NCI-H1436 (cell line): ENCODE measurements at places on chromosomes 3 and 15.

DNA sequence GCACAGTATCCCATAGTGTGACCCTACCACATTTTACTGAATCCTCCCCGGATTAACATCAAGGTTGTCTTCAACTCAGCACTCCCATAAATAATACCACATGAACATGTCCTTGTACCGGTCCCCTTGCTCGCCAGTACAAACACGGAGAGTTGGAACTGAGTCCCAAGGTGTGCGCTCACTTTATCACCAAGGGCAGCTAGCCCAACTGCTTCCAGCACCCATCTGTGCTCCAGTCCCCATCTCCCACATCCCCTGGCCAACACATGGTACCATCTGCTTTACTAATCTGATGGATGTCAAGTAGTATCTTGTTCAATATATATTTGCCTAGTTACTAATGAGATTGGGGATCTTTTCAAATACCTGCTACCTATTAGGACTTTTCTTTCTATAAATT is 64.7 kb downstream of the ISG20 start:
- no peak for DNase-seq

GRCh38 chr3:55558316-55558715 is 71.2 kb upstream of the WNT5A start:
- no peak for DNase-seq

- no peak for DNase-seq
These were observed 80.7 kb downstream of the KLF13 start for GRCh38 chr15:31407376-31407775.

- DNase-seq = no peak
These were observed 463.1 kb upstream of the GOLIM4 start for GRCh38 chr3:168558728-168559411.

DNA sequence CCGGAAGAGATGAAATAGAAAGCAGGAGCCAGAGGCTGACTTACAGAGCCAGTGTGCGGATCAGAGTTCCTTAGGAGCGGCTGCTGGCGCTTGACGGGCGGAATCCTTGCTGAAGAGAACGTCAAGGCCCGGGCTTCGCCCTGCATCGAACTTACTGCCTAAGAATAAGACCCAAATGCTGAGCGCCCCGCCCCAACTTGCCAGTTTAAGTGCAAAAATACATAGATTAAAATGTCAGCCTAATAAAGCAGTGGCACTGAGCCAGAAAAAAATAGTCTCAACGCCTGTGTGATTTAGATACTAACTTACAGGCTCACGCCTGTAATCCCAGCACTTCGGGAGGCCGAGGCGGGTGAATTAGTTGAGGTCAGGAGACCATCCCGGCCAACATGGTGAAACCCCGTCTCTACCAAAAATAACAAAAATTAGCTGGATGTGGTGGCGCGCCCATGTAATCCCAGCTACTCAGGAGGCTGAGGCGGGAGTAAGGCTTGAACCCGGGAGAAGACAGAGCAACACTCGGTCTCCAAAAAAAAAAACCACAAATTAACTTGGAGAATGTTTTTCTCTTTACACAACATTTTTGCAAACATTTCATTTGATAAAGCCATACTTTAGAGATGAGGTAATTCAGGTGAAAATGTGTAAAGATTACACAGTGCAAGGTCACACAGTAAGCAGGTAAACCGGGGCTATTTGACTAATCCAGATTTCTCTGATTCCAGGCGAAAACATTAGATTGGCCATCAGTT is 1.2 kb upstream of the UBP1 start:
- peak; percentile 46 for DNase-seq

DNA sequence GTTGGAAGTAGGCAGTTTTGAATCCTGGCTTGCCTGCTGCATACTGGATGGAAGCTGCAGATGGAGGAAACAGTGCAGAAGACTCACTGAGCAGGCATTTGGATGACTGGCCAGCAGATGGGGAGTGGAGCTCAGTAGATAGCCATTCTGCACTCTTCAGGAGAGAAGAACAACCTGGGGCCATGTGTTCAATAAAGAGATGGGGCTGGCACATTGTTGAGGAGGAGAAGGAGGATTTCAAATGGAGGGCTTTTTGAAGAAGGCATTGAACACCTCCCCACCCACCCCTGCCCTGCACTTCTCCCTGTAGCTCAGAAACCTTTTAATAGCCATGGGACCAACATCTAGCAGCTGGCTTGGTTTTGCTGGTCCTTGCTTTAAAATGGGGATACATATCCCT is 109.8 kb downstream of the CACNA1D start:
- no peak for DNase-seq

- no peak for DNase-seq
These were observed 445.8 kb upstream of the NAALADL2 start for GRCh38 chr3:174413062-174413912.

- no peak for DNase-seq
These were observed 51.6 kb downstream of the SEMA3G start for GRCh38 chr3:52393131-52393807.

DNA sequence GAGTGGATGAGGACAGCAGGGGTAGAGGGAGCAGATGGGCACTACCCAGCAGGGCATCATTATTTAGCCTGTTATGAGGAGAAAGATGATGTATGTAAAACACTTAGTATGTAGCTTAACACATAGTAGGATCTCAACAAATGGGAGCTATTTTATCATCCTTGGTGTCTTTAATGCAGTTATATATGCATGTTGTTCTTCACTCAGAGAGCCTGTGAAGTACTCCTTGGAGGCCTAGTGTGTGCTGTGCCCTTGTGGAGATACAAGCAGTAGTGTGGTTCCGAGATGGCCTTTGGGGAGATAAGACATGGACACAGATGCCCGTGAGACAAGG is 124.2 kb downstream of the LIPC start:
- no peak for DNase-seq

DNA sequence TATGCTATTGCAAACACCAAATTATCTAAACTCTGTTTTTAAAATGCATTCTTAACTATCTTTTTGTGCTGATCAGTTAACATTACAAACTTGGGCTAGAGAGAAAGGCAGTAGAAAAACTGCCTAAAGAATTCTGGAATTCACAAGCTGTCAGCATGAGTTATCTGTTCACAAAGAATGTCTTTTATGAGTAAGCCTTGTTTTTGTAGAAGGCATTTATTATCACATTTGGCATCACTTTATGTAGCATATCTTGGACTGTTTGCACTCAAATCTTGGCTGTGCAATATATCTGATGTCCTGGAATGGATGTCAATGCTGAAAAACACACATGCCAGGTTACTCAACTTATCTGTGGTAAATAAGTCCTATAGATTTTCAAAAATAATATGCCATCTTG is 15.5 kb upstream of the BCHE start:
- no peak for DNase-seq

DNA sequence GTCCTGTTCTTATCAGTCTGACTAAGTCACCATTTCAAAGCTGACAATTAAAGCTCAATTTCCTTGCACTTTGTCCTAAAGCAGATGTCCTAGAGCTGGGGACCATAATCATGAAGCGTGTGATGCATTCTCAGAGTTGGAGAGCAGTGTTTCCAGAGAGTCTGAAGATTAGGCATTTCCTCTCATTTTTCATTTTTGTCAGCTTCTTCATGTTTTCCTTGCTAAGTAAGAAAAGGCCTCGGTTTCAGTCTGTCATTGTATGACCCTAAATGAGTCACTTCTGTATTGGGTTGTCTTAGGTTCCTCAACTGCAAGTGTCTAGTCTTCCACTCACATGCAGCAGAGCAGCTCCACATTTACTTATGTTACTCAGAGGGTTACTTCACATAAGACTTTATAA is 257.2 kb upstream of the TPRG1 start:
- no peak for DNase-seq

GRCh38 chr3:1953536-1953935 is 145.1 kb upstream of the CNTN4 start:
- DNase-seq = no peak

- DNase-seq = peak; percentile 18
These were observed 17.5 kb upstream of the EIF2B5 start for GRCh38 chr3:184117636-184118035.

- DNase-seq = no peak
These were observed 92.9 kb upstream of the GK5 start for GRCh38 chr3:142318331-142318730.

GRCh38 chr3:21792176-21792575 is 41.2 kb upstream of the ZNF385D start:
- peak; percentile 8 for DNase-seq

DNA sequence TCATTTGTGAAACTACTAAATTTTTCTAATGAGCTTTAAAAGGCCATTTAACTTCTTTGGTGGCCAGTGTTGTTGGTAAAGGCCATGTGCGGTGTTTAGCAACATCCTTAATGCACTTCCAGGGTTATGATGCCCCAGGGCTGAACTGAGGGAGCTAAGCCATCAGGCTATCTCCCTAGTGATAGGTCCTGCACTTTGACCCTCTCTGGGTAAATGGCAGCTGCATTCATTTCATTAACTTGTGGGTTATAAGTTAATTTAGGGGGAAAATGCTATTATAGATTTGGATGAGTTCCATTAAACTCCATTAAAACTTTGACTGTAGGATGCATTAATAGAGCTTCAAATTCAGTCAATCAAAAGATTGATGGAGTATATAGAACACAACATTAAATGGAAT is 366.7 kb upstream of the ZNF717 start:
- no peak for DNase-seq

DNA sequence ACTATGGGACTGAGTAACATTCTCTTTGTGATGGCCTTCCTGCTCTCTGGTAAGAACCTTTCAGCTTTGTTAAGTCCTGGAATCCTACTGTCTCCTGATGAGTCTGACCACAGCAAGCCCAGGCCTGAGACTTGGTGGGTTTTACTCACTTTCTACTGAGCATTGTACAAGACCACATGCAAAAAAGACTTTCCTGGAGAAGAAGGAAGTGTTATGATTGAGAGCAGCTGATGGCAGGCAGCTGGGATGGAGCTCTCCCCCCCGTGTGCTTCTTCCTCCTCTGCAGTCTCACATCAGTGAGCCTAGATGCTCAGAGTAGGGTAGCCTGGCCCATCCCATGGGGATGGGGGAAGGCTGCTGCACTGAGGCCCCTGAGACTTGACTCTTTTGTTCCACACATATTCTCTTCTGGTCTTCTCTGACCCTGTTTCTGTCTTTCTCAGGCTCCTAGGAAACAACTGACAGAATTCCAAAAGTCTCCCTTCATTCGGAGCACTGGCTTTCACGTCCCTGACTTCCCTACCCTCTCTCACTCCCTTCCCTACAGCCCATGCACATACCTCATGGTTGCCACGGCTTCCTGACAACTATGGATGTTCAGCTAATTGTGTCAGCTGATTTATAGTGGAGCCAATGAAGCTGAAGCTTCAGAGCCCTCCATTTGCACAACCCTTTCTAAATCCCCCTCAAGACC is 36.6 kb downstream of the CD86 start:
- no peak for DNase-seq

DNA sequence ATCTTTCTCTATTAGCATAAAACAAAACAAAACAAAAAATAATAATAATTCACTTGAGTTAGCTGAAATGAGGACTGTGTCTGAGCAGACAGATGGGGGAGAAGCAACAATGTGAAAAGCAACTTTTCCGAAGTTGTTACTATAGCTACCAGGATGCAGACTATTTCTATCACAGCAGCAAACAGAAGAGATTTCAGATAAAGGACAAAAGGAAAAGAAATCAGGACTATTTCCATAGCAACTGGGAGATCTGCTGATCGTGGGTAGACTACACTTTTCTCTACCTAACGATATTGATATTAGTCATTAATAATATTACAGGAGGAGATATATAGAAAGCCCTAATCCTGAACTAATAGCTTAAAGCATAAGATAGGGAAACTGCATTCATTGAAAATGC is 321.7 kb downstream of the GABRG3 start:
- DNase-seq = no peak

DNA sequence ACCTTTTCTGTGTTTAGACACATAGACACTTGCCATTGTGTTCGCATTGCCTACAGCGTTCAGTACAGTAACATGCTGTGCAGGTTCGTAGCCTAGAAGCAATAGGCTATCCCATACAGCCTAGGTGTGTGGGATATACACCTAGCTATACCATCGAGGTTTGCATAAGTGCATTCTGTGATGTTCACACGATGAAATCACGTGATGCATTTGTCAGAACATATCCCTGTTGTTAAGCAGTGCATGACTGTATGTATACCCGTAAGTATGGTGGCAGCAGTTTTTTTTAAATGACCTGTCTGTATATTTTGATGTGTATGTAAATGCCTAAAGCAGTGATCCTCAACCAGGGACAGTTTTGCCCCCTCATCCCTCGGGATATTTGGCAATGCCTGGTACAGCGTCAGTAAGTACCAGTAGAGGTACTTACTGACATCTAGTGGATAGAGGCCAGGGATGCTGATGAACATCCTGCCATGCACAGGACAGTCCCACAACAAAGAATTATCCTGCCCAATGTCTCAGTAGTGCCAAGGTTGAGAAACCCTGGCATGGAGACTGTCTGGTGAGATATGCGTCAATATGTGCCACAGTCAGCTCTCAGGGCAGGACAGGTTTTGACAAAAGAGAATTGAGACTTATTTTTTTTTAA is 129.1 kb downstream of the HCN4 start:
- DNase-seq = no peak

- DNase-seq = no peak
These were observed 50.4 kb downstream of the APH1B start for GRCh38 chr15:63327648-63328421.

DNA sequence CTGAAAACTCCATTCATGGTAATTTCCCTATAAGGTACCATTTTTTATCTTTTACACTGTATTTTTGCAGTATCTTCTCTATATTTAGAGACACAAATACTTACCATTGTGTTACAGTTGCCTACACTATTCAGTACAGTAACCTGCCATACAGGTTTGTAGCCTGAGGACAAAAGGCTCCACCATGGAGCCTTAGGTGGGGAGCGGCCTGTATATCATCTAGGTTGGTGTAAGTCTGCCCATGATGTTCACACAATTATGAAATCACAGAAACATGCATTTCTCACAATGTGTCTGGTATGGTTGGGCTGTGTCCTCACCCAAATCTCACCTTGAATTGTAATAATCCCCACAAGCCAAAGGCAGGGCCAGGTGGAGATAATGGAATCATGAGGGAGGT is 43.9 kb upstream of the LYSMD4 start:
- no peak for DNase-seq
